ENCODE measurements at places on chromosomes 1 and 21. TPM values are rescaled to one million over a fixed set of nuclear protein-coding genes. Genes with fewer than 3 reads are reported as not detected.

The NCMAP gene
- total RNA-seq: not detected

The IL10 gene
- total RNA-seq: not detected

The PLA2G2F gene
- not detected for total RNA-seq

The CYYR1 gene
- under 0.01 TPM for total RNA-seq

The CEP104 gene
- 19.3 TPM for total RNA-seq

The FCAMR gene
- total RNA-seq: not detected
